ENCODE measurements at places on chromosomes 12 and 14.

DNA sequence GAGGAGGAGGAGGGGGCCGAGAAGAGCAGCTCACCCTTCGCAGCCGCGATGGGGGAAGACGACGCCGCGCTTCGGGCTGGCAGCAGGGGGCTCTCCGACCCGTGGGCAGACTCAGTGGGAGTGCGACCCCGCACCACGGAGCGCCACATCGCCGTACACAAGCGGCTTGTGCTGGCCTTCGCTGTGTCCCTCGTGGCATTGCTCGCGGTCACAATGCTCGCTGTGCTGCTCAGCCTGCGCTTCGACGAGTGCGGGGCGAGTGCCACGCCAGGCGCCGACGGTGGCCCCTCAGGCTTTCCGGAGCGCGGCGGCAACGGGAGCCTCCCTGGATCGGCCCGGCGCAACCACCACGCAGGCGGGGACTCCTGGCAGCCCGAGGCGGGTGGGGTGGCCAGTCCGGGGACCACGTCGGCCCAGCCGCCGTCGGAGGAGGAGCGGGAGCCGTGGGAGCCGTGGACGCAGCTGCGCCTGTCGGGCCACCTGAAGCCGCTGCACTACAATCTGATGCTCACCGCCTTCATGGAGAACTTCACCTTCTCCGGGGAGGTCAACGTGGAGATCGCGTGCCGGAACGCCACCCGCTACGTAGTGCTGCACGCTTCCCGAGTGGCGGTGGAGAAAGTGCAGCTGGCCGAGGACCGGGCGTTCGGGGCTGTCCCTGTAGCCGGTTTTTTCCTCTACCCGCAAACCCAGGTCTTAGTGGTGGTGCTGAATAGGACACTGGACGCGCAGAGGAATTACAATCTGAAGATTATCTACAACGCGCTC is 745 bp downstream of the TRHDE start:
- DNase-seq: no peak

GRCh38 chr14:91883753-91884152 is 16.4 kb upstream of the TC2N start:
- DNase-seq: no peak

DNA sequence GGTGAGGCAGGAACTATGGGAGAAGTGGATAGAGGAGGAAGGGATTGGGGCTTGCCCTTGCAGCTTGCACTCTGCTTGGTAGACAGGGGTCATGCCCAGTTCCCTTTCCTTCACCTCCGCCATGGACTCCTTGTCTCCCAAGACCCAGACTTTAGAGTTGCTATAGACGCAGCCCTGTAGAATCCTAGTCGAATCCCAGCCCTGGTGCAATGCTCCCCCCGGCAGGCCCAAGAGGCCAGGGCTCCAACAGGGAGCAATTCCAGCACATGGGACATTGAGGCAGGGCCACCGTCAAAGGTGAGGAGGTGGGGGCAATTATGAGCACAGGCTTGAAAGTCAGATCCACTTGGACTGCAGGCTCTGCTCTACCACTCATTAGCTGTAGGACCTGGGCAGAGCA is 29.5 kb upstream of the BCDIN3D start:
- DNase-seq: no peak

GRCh38 chr14:70714055-70714550 is 72.4 kb downstream of the TTC9 start:
- peak; percentile 4 for DNase-seq

GRCh38 chr12:32476446-32476845 is 77.1 kb downstream of the FGD4 start:
- no peak for DNase-seq
